SK-N-SH treated with all-trans-retinoic acid at 6 μM for 48 hours (cell line): ENCODE measurements at places on chromosomes 6 and 20.

DNA sequence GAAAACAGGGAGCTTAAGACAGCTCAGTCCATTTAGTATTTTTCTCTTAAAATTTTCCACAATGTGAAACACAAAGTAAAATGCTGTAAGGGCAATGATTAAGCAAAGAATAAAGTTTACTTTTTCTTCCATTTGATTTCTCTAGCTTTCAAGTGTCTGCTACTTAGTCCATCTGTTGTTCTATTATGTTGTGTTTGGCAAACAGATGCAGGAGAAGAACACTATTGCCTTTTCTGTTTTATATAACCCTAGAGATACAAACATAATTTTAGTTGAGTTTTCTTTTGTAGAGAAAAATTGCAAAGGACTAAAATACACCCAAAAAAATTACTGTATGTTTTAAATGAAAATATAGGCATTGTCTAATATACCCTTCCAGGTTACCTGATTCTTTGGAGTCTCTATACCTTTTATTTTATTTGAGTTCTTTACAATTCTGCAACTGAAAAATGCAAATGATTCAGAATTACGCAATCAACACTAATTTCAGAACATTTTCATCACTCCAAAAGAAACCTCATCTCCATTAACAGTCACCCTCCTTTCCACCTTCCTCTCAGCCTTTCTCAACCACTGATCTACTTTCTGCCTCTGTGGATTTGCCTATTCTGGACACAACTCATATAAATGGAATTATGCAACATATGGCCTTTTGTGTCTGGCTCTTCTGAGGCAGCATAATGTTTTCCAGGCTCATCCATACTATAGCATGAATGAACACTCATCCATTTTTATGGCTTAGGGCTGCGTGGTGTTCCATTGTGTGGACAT is 96.9 kb downstream of the MKKS start:
- ATAC-seq = no peak

DNA sequence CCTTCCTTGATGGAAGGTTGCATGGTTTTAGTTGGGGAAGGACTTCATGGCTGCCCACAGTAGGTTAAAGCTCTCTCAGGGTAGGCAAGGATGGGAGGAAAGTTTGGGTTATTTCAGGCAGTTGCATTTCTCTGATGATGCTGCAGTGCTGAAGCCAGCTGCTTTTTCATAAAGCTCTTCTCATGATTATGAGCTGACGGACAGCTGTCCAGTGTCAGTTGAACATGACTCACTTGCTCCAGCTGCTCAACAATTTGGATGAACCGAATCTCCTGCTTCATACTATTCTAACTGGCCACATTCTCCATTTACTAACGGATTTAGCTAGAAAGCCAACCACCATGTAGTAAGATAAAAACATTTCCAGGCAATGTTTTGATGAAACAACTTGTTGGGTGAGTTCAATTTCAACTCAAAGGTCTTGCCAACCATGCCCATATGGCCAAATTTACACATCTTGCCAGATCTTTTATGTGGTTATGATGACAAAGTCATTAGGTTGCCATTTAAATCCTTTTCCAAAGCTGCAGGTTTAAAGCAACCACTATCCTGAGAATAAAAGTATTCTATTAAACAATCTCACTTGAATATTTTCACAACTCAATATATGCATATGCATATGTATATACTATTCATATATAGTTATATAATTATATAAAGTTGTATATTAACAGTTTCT is 125.9 kb downstream of the HS3ST5 start:
- ATAC-seq = no peak

GRCh38 chr20:1286267-1287024 is 20.4 kb downstream of the SNPH start:
- ATAC-seq = no peak

- no peak for ATAC-seq
Measured at GRCh38 chr20:49631856-49632418, 64.0 kb upstream of the PTGIS start.

- no peak for ATAC-seq
Measured at GRCh38 chr6:130680116-130680515, 147.1 kb upstream of the SMLR1 start.

GRCh38 chr6:170286246-170286933 is 4.5 kb downstream of the DLL1 start:
- ATAC-seq = peak; percentile 7; the same call in 1 of the 3 replicates

DNA sequence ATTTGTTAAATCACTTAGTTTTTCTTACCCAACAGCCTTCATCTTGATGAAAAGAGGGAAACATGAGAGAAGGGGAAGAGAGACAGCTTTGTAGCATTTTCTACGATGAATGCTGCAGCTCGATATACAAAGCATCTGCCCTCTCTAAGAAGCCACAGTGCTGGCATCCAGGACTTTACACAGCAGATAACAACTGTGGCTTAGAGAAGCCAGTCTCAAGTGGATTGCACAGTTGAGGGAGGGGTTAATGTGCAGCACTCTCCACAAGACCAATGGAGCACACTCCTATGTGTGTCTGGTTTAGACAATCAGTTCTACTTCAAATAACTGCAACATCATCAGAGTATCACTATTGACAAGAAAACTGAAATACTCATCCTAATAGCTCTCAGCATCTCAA is 5.8 kb downstream of the C6orf120 start:
- ATAC-seq = no peak; the same call in 2 of the 3 replicates

- ATAC-seq = peak; percentile 69; the same call in 1 of the 3 replicates
Measured at GRCh38 chr6:118263921-118264486, 284.1 kb upstream of the PLN start.

DNA sequence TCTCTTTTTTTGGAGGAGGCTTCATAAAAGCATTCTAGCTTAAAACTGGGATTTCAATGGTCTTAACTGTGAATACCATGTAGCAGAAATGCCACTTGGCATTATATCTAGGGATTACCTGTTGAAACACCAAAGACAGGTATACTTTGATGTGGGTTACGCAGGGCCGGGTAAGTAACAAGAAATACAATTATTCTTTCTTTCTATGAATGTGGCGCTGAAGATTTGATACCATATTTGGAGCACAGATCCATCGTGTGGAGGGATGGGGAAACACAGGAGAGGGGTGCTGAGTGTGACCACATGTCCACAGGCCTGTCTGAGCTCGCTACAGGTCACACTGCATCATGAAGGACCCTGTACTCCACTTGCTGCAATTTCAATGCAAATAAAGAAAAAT is 257.8 kb downstream of the GMPR start:
- ATAC-seq = no peak

- no peak for ATAC-seq
Measured at GRCh38 chr6:43720999-43721398, 33.4 kb upstream of the MRPS18A start.
